ENCODE measurements at places on chromosomes 7 and 10.

DNA sequence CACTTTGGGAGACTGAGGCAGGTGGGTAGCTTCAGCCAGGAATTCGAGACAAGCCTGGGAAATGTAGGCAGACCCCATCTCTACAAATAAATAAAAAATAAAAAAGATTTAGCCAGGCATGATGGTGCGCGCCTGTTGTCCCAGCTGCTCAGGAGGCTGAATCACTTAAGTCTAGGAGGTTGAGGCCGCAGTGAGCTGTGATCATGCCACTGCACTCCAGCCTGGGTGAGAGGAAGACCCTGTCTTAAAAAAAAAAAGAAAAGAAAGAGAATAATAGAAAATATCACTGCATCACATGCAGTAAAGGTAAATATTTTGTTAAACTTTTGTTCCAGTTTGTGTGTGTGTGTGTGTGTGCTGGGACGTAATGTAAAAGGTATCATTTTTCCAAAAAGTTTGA lies 3.0 kb downstream of the STRIP2 start:
- H3K4me1 ChIP-seq = peaks cover 37% of the 10 kb centered on the region
- no peak for DNase-seq
- no peak overlapping the region for H3K4me3 ChIP-seq
- no peak overlapping the region for H3K27ac ChIP-seq

DNA sequence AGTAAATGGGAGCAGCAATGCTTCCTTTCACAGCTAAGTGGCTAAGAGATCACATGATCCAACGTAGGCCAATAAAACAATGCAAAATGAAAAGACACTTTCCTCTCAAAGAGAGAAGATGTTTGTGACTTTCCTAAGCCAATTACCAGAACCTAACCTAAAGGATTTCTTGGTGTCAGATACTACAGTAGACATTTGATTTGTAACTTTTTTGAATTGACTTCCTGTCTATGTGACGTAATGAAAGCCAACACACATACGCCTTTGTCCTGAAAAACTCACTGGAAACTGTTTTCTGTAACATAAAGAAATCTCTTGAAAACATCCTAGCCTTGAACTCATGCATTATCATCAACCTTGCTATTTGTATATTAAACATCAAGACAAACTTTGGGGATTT lies 417.1 kb downstream of the GPAM start:
- H3K27me3 ChIP-seq = peaks cover 74% of the 10 kb centered on the region
- no peak overlapping the region for H3K27ac ChIP-seq
- no peak for DNase-seq
- H3K4me1 ChIP-seq = peaks cover 6% of the 10 kb centered on the region

GRCh38 chr10:77452952-77453564 lies 184.6 kb downstream of the KCNMA1 start:
- H3K4me3 ChIP-seq = no peak overlapping the region
- H3K27me3 ChIP-seq = no peaks in the 10 kb centered on the region
- no peak overlapping the region for H3K27ac ChIP-seq
- DNase-seq = no peak

DNA sequence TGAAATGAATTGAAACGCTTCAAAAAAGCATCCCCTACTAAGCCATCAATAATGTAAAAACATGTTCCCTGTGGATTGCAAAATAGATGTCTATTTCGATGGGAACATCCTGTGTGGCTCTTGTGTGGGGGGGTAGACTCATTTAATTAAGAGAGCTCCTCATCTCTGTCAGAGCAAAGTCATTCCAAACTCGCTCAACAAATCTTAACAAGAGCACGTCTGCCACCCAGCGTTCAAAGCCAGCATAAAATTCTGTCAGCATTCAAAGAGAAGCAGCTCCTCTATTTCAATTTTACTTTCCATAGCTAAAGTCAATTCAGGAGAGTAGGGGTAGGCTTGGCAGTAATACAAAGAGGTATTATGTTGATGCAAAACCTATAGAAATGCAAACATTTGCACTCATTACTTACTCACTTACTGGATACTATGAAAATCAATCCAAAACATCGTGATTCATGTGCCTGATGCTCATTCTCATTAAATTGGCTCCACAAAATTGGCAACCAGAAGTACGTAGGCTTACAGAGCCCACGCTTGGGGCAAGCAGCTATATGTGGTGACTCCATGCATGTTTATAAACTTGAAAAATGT lies 114.9 kb downstream of the IPMK start:
- H3K4me3 ChIP-seq = no peak overlapping the region
- H3K36me3 ChIP-seq = no peaks in the 10 kb centered on the region
- peak; percentile 80 for DNase-seq
- peaks cover 16% of the 10 kb centered on the region for H3K4me1 ChIP-seq
- H3K27ac ChIP-seq = no peak overlapping the region

- no peak overlapping the region for H3K27ac ChIP-seq
- peaks cover 29% of the 10 kb centered on the region for H3K27me3 ChIP-seq
- no peak overlapping the region for H3K4me3 ChIP-seq
- H3K36me3 ChIP-seq = no peaks in the 10 kb centered on the region
Measured at GRCh38 chr10:48613016-48613415, 8.1 kb upstream of the ARHGAP22 start.

GRCh38 chr10:95451568-95452524 lies 109.3 kb downstream of the SORBS1 start:
- no peaks in the 10 kb centered on the region for H3K4me1 ChIP-seq
- no peaks in the 10 kb centered on the region for H3K27me3 ChIP-seq
- H3K36me3 ChIP-seq = no peaks in the 10 kb centered on the region
- no peak overlapping the region for H3K27ac ChIP-seq
- no peak overlapping the region for H3K4me3 ChIP-seq

DNA sequence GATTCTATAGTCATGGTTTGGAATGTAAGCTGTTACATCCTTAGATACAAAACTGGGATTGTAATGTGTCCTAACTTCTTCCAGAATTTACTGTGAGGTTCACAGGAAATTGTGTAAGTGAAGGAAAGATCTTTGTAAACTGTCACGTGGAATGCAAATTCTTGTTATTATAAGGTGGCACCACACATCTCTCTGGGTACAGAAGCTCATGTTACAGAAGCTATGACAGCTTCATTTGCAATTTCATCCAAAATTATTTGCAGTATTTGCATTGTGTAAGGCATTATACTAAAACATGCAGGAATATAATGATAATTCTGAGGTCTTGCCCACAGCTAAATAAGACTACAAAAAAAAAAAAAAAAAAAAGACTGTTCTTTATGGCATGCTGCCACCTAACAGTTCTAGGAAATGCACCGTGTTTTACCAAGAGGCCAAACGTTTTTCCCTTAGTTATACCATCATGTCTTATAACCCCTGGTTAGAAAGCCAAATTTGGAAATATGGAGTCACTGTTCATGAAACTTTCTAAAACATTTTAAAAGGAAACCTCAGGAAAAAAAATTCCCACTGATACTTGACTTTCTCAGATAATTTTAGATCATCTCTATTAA lies 17.6 kb downstream of the MINDY3 start:
- H3K4me3 ChIP-seq = no peak overlapping the region
- peaks cover 8% of the 10 kb centered on the region for H3K4me1 ChIP-seq
- peak; percentile 50 for DNase-seq
- H3K36me3 ChIP-seq = peaks cover 5% of the 10 kb centered on the region

- no peak for DNase-seq
- H3K36me3 ChIP-seq = peaks cover 5% of the 10 kb centered on the region
- H3K4me1 ChIP-seq = no peaks in the 10 kb centered on the region
- H3K27ac ChIP-seq = no peak overlapping the region
Measured at GRCh38 chr10:59104186-59104585, 72.3 kb upstream of the PHYHIPL start.

DNA sequence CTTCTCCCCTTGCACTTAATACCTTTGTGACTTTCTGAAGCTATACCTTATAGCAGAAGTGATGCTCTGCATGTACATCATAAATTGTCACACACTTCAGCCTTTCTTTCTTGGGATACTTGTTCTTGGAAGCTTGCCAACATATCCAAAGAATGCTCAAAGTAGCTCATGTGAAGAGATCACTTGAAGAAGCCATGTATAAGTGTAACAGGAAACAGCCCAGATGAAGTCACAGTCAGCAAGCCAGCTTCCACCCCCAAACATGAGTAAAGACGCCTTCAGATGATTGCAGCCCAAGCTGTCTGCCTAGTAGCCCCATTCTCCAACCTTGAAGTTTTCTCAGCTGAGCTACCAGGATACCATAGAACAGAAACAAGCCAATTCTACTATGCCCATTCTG lies 50.9 kb downstream of the DGKB start:
- H3K27me3 ChIP-seq = peaks cover 10% of the 10 kb centered on the region
- peak; percentile 8 for DNase-seq
- H3K36me3 ChIP-seq = no peaks in the 10 kb centered on the region
- no peak overlapping the region for H3K27ac ChIP-seq
- H3K4me1 ChIP-seq = no peaks in the 10 kb centered on the region
- no peak overlapping the region for H3K4me3 ChIP-seq

- no peaks in the 10 kb centered on the region for H3K4me1 ChIP-seq
- DNase-seq = no peak
- no peaks in the 10 kb centered on the region for H3K27me3 ChIP-seq
- no peak overlapping the region for H3K27ac ChIP-seq
- H3K4me3 ChIP-seq = no peak overlapping the region
Measured at GRCh38 chr7:132261327-132262159, 314.7 kb downstream of the PLXNA4 start.

DNA sequence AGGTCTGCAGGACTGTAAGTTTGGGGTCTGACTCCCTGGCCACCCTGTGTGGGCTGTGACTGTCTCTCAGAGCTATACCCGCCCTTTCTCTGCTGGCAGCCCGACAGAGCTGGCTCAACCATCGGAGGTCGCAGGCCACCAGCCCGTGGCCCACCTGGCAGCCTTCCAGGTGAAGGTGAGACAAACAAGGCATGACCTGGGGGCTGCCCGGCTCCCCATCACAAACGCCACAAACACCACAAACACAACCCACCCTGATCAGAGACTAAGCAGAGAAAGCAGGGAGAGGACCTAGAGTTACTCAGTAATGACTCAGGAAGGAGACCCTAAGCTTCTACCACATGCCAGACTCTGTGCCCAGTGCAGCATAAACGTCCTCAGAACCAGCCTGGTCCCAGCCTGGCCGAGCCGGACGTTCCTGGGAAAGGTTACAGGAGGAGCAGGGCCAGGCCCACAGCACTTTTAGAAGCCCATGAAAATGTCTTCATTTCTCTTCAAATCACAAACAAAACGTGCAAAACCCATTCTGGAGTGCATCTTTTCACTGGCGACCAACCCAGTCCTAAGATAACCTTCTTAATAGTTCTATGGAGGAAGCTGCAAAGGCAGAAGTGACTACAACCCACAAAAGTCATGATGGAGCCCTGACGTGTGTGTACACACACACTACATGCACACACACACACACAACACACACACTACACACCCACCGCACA lies 66.8 kb downstream of the MKI67 start:
- no peaks in the 10 kb centered on the region for H3K27me3 ChIP-seq
- H3K4me3 ChIP-seq = no peak overlapping the region
- H3K27ac ChIP-seq = no peak overlapping the region
- DNase-seq = no peak
- peaks cover 63% of the 10 kb centered on the region for H3K36me3 ChIP-seq

DNA sequence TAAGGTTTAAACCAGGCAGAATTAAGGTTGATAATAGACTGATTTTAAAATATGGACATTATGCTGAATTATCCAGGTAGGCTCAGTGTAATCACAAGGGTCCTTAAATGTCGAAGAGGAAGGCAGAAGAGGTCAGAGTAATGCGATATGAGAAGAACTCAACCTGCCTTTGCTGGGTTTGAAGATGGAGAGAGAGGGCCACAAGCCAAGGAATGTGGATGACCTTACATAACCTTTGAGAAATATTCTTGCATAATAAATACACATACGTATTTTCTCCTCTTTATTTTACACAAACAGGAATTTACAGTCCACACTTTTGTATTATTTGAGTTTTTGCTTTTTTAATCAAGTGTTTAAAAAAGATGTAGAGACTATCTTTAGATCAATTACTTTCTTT lies 88.5 kb downstream of the ST7 start:
- no peak overlapping the region for H3K27ac ChIP-seq
- no peaks in the 10 kb centered on the region for H3K4me1 ChIP-seq
- DNase-seq = no peak
- H3K4me3 ChIP-seq = no peak overlapping the region
- peaks cover 4% of the 10 kb centered on the region for H3K36me3 ChIP-seq

- DNase-seq = no peak
- H3K27me3 ChIP-seq = no peaks in the 10 kb centered on the region
- peaks cover 39% of the 10 kb centered on the region for H3K36me3 ChIP-seq
- H3K4me1 ChIP-seq = no peaks in the 10 kb centered on the region
- H3K4me3 ChIP-seq = no peak overlapping the region
Measured at GRCh38 chr10:79305515-79305914, 41.8 kb upstream of the PPIF start.

- no peaks in the 10 kb centered on the region for H3K36me3 ChIP-seq
- H3K27me3 ChIP-seq = peaks cover 81% of the 10 kb centered on the region
- no peak for DNase-seq
- no peak overlapping the region for H3K27ac ChIP-seq
Measured at GRCh38 chr7:82235713-82236112, 207.9 kb downstream of the CACNA2D1 start.

DNA sequence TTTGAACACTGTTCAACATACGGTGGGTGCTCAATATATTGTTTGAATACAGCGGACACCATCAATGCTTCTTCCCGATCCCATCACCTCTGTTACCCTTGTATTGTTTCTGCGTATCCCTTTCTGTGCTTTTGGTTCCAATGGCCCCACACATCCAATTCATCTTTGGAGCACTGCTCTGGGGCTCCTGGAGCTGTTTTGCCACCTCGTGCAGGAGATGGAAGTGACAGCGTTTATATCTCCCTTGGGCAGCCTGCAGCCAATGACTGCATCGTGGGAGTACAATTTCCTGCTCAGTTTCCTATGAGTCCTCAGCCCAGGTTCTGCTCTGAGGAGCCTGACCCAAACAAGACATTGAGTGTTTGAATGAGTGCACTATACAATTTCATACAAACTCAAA lies 50.2 kb upstream of the PIK3CG start:
- no peak for DNase-seq
- H3K36me3 ChIP-seq = no peaks in the 10 kb centered on the region
- H3K27me3 ChIP-seq = no peaks in the 10 kb centered on the region

GRCh38 chr7:131383417-131384285 lies 56.0 kb downstream of the MKLN1 start:
- H3K4me3 ChIP-seq = no peak overlapping the region
- H3K4me1 ChIP-seq = peaks cover 18% of the 10 kb centered on the region
- no peak overlapping the region for H3K27ac ChIP-seq
- no peak for DNase-seq
- peaks cover 3% of the 10 kb centered on the region for H3K36me3 ChIP-seq
- H3K27me3 ChIP-seq = no peaks in the 10 kb centered on the region

- peaks cover 28% of the 10 kb centered on the region for H3K4me1 ChIP-seq
- DNase-seq = peak; percentile 31
- H3K27ac ChIP-seq = no peak overlapping the region
- H3K27me3 ChIP-seq = no peaks in the 10 kb centered on the region
- no peak overlapping the region for H3K4me3 ChIP-seq
Measured at GRCh38 chr10:100041306-100042002, 31.7 kb upstream of the DNMBP start.

DNA sequence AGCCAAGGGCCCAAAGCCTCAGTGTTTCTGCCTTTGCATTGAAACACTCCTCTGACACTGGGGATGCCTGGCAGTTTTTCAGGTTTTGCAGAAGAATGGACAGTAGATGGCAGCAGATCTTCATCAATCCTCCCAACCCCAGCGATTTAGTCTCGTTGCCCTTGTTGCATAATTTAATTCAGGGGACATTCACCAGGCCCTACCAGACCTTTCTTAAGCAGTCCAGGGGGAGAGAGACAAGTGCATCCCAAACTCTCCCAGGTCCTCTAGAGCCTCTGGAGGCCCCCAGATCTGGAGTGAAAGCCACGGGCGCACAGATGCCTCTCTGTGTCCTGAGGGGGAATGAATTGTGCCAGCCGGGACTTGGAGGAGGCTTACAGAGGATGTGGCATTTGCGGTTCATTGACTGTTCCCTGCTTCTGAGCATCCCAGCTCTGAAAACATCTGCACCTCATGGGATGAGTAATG lies 29.6 kb downstream of the MINDY4 start:
- H3K4me3 ChIP-seq = no peak overlapping the region
- H3K4me1 ChIP-seq = peaks cover 43% of the 10 kb centered on the region
- peak; percentile 80 for DNase-seq
- peaks cover 19% of the 10 kb centered on the region for H3K36me3 ChIP-seq

All from MCF 10A (cell line).